SW480 (cell line): ENCODE measurements at places on chromosomes 7 and 10.
A peak's percentile ranks its signal among the peaks of the same experiment; 100 is the strongest.

DNA sequence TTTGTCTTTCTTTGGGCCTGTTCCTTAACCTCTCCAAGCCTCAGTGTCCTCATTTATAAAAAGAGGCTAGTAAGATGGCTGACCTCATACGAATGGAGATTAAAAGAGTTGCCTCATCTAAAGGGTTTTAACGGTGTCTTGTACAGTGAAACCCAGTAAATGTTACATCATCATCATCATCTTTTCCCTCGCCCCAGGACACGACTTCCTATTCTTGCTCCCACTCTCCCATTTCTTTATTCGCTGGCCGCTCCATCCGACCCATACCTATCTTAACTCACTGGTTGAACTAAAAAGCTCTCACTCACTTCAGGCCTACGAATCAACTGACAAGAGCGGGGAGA is 554 bp downstream of the FRA10AC1 start:
- DNase-seq = peak; percentile 44

DNA sequence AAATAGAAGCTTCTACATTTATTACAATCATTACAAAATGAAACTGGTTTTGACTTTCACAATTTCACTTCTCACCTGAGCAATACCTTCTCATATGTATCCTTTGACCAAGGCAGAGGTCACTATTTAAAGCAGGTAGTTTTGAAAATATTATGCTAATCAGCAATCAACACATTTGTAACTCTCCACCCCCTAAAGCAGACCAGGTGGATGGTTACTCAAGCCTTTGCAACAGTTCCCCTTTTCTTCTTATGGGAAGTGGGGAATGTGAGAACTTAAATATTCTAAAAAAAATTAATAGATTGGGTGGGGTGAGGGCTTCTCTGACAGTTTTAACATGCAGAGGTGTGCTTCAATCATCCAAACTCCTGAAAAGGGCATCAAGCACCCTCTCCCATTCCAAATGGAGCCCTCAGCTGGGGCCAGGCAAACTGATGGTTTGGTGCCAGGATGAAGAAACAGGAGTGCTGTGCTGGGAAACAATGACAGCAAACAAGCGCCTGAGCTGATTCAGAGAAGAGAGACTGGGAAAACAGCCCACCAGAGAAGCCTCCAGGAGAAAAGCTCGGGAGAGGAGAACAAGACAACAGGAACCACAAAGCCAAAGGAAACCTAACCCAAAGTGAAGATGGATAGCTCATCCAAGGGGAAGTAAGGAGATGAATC is 17.1 kb downstream of the RAPGEF5 start:
- no peak for DNase-seq

GRCh38 chr10:121062115-121062514 is 211.0 kb downstream of the WDR11 start:
- DNase-seq = no peak

- DNase-seq = no peak
Observed at GRCh38 chr7:104820836-104821535, 193.0 kb upstream of the KMT2E start.

DNA sequence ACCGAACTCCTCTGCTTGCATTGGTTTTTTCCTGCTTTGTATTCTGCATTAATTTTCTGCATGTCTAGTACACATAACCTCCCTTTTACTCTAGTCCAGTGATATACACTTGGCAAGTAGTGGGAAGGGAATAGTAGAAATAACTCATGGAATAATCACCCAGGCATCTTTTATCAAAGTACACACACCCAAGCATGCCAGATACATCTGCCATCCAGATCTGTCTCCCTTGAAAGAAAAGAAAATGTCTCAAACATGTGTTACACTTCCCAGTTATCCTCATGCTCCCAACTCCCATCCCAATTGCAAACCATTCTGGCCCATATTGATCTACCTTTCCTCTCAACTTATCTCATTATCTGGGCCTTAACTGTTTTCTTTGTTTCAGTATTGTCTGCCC is 79.0 kb downstream of the PHYHIPL start:
- no peak for DNase-seq

GRCh38 chr7:90817846-90818245 is 221.7 kb downstream of the CDK14 start:
- DNase-seq = no peak

DNA sequence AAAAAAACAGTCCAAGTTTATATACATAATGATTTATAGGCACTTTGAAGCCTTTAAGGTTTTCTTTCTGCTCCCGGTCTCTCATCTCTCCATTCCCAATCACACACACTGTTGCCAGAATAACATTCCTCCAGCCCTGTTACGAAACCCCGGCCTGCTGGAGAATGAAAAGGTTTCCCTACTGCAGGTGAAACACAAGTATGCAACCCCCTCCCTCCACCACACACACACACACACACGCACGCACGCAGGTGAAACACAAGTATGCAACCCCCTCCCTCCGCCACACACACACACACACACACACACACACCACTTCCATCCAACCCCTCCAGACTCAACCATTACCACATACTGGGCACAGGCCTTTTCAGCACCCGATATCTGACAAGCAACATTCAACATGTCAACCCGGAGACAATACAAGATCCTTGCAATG is 87.5 kb downstream of the PARD3 start:
- no peak for DNase-seq

DNA sequence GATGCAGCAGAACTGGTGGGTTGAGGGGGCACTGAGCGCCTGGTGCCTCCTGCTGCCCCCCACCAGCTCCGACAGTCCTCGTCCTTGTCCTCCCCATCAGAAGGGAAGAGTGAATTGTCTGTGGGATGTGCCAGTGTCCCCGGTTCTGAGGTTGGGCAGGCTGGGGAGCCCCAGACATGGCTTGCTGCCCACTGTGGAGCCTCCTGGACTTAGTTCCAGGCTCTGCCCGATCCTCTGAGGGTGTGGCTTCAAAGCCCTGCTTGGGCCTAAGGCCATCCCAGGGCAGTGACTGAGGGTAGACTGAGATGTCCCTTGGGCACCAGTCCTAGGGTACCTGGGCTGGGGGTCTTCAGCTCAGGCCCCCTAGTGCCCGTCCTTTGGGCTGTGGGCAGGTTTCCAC is 168.8 kb downstream of the RNF216 start:
- no peak for DNase-seq

DNA sequence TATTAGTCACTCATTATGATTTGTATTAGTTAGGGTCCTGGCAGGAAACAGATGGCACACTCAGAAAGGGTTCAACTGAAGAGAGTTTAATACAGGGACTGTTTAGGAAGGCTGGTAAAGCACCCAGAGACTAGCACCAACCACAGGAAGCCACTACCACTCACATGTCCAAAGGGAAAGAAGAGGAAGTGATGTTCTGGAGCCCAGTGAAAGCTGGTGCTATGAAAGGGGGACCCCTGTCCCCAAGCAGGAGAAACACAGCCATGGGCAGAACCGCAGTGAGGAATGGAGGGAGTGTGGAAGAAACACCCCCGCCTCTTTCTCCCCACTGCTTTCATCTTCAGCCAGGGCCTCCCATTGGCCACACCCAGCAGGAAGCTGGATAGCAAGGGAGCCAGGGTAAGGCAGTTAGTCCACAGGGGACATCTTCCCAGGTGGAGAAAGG is 3.2 kb upstream of the VSIR start:
- peak; percentile 71 for DNase-seq

- DNase-seq = peak; percentile 87
Observed at GRCh38 chr10:48309711-48310226, 3.3 kb downstream of the MAPK8 start.

- no peak for DNase-seq
Observed at GRCh38 chr10:29306688-29307087, 17.8 kb downstream of the LYZL1 start.

- DNase-seq = no peak
Observed at GRCh38 chr10:76086170-76086760, 654.8 kb downstream of the LRMDA start.

DNA sequence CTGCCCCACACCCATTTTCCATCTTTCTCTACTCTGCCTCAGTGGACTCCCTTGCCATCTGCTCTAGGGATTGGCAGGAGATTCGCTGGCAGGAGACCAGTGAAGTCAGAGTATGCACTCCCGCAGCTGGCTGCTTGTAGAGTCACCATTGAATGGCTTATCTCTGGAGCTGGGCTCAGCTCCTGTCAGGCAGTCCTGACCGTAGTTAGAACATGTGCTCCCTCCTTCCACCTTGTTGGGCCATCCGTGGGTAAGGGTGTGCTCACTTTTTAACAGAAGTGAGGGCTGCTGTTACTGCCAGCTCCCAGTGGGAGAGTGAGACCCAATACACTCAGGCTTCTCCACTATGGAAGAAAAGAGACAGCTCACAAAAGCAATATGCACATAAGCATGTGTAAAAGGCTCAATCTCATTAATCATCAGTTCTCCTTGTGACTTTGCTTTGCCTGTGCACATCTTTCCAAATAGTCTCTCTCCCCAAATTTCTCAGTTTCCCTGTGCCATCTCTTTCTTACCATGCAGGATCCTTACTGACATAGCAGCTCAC is 773.3 kb downstream of the GRID1 start:
- DNase-seq = no peak

- DNase-seq = peak; percentile 54
Observed at GRCh38 chr10:34655286-34656170, 159.6 kb downstream of the PARD3 start.

- DNase-seq = no peak
Observed at GRCh38 chr7:107025449-107026103, 18.9 kb upstream of the PRKAR2B start.

DNA sequence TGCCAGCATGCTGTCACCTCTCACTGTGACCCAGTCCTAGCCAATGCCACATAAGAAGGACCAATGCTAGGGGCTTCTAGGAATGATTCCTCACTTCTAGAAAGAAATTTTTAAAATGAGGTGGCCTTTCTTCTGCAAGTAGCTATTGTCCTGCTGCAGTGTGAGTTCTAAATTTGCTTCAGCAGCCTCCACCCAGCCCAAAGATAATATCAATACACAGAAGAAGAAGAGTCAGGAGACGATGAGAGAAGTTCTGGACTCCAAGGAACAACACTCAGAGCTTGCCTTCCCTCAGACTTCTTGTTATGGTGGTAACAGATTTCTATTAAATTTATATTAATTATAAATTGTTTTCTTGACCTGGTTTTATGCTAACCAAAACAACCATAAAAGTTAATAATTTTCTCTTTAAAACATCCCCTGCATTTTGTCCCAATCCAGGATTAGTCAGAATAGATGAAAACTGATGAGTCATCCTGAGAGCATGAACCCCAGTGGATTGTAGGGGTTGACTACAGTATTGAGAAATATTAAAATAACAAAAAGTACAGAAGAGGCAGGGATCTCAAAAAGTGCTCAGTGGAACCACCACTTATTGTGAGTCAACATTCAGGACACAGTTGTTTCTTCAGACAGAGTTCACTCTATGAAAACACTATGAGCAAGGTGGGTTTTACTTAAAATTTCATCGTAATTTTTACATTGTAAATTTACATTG is 29.6 kb upstream of the AKR1C2 start:
- no peak for DNase-seq

DNA sequence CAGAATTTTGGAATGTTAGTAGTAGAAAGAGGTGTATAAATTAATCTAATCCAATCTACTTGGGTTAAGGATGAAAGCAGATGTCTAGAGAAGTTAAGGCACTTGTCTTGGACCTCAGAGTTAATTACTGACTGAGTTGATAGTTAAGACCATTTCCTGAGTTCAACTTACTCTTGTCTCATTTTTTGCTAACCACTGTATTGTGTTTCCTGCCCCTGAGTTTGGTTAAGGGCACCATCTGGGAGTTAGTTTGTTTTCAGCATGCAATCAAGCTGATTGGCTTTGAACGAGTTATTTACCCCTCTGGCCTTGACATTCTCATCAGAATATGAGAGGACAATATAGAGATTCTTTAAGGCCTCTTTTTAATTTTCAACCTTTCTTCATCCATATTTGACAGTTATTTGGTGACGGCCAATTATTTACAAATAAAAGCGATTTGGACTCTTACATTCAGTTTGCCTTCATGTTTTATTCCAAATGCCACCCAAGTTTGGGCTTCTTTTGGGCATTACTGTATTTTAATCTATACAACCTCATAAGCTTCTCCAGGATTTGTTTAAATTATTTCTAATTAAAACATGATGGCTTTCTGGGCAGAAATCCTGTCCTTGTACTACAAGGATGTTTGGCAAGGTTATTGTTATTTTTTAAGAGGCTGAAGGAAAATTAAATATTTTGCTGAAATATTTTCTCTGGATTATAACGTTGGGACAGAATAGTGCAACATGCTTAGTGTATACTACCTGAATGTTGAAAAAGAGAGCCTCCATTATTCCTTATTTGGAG is 225.0 kb downstream of the CACNB2 start:
- DNase-seq = no peak

DNA sequence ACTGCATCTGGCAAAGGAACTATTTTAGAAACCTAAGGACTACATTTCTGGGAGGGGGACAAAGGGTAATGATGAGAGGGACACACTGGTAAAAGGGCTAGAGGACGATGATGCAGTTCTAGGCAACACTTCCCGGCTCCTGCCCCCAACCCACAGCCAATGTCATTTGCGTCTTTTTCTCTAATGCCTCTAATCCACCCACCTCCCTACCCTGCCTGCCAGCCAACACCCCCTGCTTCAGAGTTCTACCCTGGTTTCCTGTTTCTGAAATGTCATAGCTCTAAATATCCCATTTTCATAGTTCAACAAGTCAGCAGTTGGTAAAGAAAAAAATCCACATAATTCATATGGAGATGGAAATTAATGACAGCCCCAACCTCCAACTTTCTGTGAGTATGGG is 79.0 kb downstream of the KIAA1549 start:
- DNase-seq = no peak

DNA sequence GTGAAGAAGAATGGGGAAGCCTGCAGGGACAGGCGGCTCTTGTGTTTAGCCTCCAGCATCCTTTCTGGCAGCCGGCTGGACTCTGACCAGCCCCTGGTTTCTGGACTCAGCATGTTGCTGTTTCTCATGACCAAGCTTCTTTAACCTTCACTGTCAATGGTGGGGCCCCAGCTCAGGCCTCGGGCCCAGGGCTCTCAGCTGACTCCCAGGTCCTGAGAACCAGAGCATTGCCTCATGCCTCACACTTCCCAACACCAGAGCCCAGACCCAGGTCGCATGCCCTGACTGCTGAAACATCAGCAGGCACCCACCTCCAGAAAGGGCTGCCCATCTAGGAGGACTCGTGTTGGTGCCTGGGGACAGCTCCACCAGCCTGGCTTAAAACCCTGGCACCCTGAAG is 34.8 kb upstream of the FGFR2 start:
- DNase-seq = no peak

DNA sequence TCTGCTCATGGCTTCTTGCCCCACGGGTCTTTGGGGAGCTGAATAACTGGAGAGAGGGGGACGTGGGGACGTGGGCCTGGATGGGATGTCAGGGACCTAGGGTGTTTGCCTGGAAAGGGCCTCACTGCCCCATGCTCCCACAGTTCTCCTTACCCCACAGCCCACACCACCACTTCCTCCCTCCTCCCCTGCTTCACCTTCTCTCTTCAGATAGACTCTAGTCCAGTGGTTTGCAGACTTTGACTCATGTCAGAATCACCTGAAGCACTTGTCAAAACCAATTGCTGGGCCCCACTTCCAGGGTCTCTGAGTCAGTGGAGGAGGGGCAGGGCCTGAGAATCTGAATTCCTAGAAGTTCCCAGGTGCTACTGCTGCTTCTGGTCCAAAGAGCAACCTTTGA is 327.4 kb downstream of the RPS24 start:
- no peak for DNase-seq
